ENCODE measurements at places on chromosomes 1 and 21.

- DNase-seq: no peak
These were observed 35.8 kb upstream of the SOD1 start for GRCh38 chr21:31623664-31624063.

DNA sequence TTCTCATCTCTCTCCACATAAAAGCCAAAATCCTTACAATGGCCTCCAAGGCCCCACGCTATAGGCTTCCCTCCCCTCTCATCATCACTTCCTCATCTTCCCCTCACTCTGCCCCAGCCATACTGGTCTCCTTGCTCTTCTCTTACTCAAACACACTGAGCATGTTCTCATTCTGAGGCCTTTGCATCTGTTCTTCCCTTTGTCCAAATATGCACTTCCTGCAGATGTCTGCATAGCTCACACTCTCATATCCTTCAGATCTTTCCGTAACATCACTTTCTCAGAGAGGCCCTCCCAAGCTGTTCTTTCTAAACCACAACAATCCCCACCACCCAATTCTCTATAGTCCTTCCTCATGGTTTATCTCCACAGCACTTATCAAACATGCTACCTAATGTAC, 284.1 kb downstream of the HHIPL2 start:
- no peak for DNase-seq

DNA sequence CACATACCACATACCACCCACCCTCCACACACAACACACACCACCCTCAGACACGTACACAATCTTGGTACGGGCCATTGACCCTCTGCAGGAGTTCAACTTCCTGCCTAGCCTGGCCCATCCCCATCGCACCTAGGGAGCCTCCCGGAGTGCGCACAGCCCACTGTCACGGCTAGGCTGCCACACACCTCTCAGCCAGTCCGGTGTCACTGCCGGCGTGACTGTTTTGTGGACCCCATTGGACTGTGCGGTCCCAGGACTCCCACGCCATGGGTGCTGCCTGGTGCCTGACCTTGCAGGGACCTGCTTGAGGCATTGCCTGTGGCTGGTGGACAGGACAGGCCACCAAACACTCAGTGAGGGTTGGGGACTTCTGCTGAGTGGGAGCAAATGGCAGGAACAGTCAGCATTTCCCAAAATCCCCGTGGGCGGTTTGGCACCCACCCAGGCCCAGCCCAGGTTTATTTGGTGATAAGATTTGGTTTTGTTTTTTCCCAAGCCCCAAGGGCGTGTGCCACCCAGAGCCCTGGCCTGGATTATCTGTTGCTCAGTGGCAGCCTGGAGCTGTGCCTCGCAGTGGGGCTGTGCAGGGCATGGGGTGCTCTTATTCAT, 27.7 kb downstream of the RAB7B start:
- no peak for DNase-seq

DNA sequence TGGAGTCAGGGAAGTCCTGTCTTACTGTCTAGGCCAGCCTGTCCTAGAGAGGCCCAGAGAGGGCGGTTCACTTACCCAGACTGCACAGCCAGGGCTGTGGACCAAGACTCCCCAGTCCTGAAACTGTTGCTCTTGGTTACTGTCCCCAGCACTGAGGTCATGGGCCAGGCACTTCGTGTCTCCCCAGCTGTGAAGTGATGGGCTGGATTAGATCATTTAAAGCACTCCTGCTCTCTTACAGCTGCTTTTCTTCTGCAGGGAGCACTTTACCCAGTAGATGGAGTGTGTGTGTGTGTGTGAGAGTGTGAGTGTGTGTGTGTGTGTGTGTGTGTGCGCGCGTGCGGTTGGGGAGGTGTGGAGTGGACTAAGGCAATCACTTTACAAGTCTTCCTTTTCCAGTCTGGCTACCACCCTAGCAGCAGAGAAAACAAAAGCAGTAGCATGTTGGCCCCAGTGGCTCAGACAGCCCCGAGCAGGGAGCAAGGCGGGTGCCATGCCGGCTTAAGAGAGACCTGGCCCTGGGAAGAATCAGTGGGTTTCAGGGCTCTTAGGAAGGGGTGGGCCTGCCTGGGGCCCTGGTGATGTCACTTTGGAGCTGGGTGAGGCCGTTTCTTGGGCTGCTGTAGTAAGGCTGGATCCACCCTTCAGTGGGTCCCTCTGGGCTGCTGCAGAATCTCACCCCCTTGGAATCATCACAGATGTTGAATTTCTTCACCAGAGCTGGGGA, 2.4 kb downstream of the SPSB1 start:
- DNase-seq: no peak

DNA sequence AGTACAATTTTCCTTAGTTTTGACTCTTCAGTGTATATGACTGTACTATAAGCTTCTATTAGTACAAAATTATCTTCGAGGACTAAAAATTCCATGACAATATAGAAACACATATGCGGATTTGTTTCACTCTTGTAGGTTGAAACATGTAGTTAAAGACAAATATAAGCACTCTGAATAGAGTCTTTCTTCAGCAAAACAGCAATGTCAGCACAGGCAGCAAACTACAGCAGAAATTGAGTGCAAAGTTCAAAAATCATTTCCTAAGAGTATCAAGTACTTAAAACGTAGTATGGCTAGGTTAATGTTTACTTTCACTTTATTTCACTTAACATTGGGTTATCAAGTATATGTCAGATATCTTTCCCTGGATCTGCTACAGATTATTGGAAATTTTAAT, 106.7 kb downstream of the FAF1 start:
- DNase-seq: no peak
